ENCODE measurements at places on chromosomes 3 and 15. TPM values are rescaled to one million over a fixed set of nuclear protein-coding genes. Genes with fewer than 3 reads are reported as not detected.

The GP9 gene
- not detected for total RNA-seq

The ACKR2 gene
- not detected for total RNA-seq

The SQOR gene
- total RNA-seq = 0.92 TPM

The SLC6A1 gene
- 0.50 TPM for total RNA-seq

The WDR48 gene
- total RNA-seq = 44.5 TPM

The CNTN3 gene
- 12.8 TPM for total RNA-seq

The CIDEC gene
- not detected for total RNA-seq

The ISLR gene
- 2.2 TPM for total RNA-seq

The ANKRD34C gene
- not detected for total RNA-seq

The CCR9 gene
- total RNA-seq = 0.47 TPM

The LIPC gene
- 5.0 TPM for total RNA-seq

The WDR76 gene
- 0.46 TPM for total RNA-seq

The COL6A6 gene
- 0.66 TPM for total RNA-seq

The SLC24A1 gene
- total RNA-seq = 2.9 TPM

The SLC30A4 gene
- total RNA-seq = 21.0 TPM

The ATP13A5 gene
- total RNA-seq = 0.97 TPM

The IL17RC gene
- total RNA-seq = 20.9 TPM

The LRIG1 gene
- total RNA-seq = 25.0 TPM

The MAGEL2 gene
- total RNA-seq = 0.16 TPM

The IGSF10 gene
- total RNA-seq = 0.78 TPM

The SNX22 gene
- 7.3 TPM for total RNA-seq

The KLF13 gene
- total RNA-seq = 62.3 TPM

The ATP2B2 gene
- 0.64 TPM for total RNA-seq

All from motor neuron (in vitro differentiated cells).